Bronchial epithelial cell (primary cell): ENCODE measurements at places on chromosomes 7 and 10. TPM values are rescaled to one million over a fixed set of nuclear protein-coding genes. Genes with fewer than 3 reads are reported as not detected.

The CRYGN gene
- total RNA-seq: not detected in 2 replicates

The SFTPA1 gene
- not detected in 2 replicates for total RNA-seq

The NRCAM gene
- total RNA-seq: 0.26 and 0.51 TPM in 2 replicates

The CRPPA gene
- total RNA-seq: 0.26 and 0.64 TPM in 2 replicates

The POLR3A gene
- 13.7 and 14.7 TPM in 2 replicates for total RNA-seq

The CALCR gene
- total RNA-seq: not detected in 2 replicates

The TLL2 gene
- 0.26 TPM in 2 replicates for total RNA-seq

The OR2A42 gene
- total RNA-seq: not detected in 2 replicates

The EBLN1 gene
- total RNA-seq: not detected in 2 replicates

The RAB18 gene
- 74.8 and 102 TPM in 2 replicates for total RNA-seq
